ENCODE measurements at places on chromosomes 4 and X.

DNA sequence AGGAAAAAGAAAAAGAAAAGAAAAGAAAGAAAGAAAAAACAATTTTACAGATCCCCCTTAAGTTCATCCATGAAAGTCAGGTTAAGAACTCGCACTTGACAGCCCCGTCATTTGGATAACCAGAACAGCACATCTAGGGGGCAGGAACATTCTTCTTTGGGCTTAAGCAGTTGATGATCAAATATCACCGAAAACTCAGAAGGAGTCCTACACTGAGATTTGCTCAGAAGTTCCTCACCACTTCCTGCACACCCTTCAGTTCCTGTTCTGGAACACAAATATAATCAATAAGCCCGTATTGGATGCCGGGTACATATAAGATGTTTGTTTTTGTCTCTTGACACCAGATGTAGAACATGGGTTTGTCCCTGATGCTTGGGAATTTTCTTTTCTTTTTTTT lies 14.7 kb downstream of the NLGN3 start:
- no peak for DNase-seq

DNA sequence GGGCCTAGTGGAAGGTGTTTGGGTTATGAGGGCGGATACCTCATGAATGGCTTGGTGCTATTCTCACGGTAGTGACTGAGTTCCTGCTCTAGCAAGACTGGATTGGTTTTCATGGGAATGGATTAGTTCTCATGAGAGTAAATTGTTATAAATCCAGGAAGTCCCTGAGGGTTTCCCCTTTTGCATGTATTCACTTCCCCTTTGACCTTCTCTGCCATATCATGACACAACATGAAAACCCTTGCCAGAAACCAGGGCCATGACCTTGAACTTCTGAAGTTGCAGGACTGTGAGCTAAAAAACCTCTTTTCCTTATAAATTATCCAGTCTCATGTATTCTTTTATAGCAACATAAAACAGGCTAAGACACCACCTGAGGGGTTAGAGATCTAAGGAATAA lies 529.7 kb upstream of the RPS6KA3 start:
- no peak for DNase-seq

- DNase-seq = no peak
These were observed 4.8 kb downstream of the CXCL3 start for GRCh38 chr4:74033739-74034138.

GRCh38 chr4:152983221-152983620 lies 47.1 kb downstream of the FHDC1 start:
- DNase-seq = no peak

DNA sequence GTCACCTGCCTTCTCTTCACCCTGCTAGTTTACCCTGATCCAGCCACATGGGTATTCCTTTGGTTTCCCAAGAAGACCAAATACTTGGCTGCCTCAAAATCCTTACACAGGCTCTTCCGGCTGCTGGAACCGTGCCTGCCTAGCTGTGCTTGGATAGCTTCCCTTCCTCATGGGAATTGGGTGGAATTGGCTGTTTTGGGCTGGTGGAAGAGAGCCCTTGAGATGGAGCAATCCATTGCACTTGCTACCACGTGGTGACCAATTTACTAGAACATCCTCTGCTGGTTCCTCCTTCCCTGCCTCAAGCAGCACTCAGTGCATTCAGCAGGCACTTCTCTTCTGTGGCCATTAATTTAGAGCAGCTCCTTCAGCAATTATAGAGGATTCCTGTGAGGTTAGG lies 119.3 kb upstream of the AP1S2 start:
- DNase-seq = no peak

DNA sequence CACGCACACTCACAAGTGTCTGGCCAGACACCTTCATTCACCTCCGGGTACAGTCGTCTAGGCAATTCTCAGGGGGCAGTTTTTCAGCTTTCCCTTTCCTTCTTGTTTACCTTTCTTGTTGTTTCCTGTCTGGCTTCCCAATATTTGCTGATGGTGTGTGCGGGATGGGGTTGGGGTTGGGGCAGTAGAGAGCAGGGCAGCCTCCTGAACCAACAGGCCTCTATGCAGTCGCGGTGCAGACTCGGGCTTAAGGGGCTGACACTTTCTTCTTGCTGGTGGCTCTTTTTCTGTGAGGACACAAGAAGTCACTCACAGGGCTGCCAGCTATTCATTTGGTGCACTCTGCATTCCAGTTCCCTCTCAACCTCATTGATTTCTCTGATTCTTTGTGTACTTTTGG lies 56.4 kb downstream of the NBDY start:
- no peak for DNase-seq

GRCh38 chrX:108399418-108400165 lies 38.6 kb downstream of the COL4A6 start:
- no peak for DNase-seq

DNA sequence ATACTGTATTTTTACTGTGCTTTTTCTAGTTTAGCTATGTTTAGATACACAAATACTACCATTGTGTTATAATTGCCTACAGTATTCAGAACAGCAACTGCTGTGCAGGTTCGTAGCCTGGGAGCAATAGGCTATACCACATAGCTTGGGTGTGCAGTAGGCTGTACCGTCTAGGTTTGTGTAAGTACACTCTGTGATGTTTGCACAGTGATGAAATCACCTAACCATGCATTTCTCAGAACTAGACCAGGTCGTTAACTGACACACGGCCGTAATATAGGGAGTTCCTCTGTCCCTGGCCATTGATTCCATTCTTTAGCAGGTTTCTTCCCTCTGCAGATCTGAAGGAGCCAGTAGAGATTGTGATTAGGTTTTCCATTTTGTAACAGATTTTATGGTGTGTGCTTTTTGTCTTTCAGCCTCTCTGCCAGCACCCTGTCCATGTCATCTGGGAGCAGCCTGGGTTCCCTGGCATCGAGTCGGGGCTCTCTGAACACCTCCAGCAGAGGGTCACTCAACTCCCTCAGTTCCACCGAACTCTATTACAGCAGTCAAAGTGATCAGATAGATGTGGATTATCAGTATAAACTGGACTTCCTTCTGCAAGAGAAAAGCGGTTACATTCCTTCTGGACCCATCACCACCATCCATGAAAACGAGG lies 59.5 kb downstream of the CLDN22 start:
- no peak for DNase-seq

DNA sequence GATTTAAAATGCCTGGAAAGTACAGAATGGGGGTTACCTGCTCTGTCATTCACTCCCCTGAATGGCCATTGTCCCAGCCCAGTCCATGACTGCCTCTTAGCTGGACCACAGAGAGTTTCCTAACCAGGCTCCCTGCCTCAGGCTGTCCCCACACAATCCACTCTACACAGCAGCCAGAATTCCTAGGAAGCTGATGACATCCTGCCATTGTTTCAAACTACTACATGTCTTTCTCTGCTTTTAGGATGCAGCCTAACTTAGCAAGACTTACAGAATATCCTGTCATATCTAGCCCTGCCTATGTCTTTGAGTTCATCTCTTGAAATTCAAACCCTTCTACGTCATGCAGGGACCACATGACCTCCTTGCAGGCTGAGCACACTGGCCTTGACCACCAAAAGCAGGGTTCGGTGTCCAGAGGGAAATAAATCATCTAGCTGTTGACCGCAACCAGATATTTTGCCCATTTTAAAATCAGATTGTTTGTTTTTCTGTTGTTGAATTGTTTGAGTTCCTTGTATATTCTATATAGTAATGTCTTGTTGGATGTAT lies 16.1 kb upstream of the CRMP1 start:
- DNase-seq = no peak

- DNase-seq = no peak
These were observed 496 bp downstream of the SH2D1A start for GRCh38 chrX:124346877-124347241.

- no peak for DNase-seq
These were observed 751.5 kb upstream of the FAM241A start for GRCh38 chr4:111393781-111394180.

- no peak for DNase-seq
These were observed 188.2 kb downstream of the ARAP2 start for GRCh38 chr4:36056136-36056535.

- no peak for DNase-seq
These were observed 1156.4 kb upstream of the AGA start for GRCh38 chr4:178598672-178599071.

GRCh38 chr4:61934198-61934597 lies 734.1 kb downstream of the ADGRL3 start:
- DNase-seq = no peak

DNA sequence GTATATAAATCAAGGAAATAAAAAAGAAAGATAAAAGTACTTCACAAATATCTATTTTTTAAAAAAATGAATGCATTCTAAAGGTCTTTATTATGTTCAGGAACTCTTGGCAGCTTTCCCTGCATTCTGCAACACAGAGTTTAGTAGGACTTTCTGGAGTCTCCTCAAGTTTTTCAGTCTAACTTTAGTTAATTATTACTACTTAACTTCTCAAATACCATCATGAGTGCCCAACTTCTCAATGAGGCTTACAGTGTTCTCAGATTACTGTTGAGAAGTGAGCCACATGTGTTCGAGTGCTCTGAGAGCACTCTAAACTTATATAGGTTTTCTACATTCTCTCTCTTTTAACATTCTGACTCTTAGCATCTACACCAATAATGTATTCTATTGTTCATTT lies 1852.9 kb upstream of the PCDH10 start:
- DNase-seq = no peak

GRCh38 chr4:13364653-13365052 lies 119.5 kb downstream of the RAB28 start:
- DNase-seq = no peak

DNA sequence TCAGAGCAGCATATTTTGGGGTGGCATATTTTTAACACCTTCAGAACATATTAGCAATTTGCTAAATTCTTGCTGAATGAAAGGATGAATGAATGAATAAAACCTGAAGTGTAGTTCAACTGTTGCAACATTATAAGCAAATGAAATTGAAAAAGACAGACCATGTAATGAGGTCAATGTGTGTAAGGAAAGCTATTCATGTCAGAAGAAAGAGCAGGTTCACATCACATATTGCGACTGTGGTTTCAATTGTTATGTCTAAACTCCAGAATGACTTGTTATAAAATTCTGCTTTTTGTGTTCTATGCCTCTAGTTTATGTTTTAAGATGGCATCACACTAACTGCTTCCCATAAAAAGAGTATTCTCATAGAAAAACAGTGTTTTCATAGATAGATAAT lies 32.9 kb upstream of the DSPP start:
- no peak for DNase-seq

GRCh38 chr4:630656-631055 lies 5.3 kb downstream of the PDE6B start:
- no peak for DNase-seq

DNA sequence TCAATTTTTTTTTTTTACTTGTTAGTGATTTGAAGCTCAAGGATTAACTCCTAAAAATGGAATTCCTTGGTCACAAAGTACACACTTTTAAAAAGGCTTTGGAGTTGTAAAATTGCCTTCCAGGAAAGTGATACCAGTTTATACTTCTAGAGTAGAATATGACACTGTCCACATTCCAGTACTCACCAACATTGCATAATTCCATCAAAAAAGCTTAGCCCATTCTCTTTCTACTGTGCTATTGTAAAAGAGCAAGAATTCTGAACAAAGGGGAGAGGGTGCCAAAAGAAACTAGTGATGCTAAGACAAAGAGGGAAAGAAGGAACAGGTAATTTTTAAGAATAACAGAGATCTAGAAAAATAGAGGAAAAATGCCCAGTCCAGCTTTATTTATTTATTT lies 10.4 kb upstream of the PHOX2B start:
- DNase-seq = no peak

- no peak for DNase-seq
These were observed 641.4 kb downstream of the ZNF674 start for GRCh38 chrX:45903781-45904201.

- DNase-seq = no peak
These were observed 565.1 kb upstream of the DIPK2B start for GRCh38 chrX:45765767-45766166.

GRCh38 chrX:10759141-10759799 lies 138.9 kb upstream of the MID1 start:
- no peak for DNase-seq

DNA sequence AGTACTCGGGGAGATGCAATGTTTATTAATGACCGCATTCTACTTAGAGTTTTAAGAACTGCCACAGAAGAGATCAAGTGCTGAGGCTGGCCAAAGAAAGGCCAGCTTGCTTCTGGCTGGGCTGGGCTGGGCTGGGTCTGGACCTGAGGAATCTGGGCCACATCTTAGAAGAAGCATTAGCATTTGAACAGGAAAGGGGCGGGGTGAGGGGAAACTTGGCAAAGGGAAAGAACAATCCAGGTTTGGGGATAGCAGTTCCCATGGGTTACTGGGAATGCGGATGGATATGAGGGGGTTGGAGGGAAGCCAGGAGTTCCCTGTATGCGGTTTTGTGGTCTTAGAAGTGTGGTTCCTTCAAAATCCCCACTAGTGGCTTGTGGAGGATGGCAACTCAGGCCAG lies 83.3 kb downstream of the CLDN34 start:
- no peak for DNase-seq

GRCh38 chrX:136625246-136625645 lies 22.7 kb upstream of the CD40LG start:
- DNase-seq = no peak

DNA sequence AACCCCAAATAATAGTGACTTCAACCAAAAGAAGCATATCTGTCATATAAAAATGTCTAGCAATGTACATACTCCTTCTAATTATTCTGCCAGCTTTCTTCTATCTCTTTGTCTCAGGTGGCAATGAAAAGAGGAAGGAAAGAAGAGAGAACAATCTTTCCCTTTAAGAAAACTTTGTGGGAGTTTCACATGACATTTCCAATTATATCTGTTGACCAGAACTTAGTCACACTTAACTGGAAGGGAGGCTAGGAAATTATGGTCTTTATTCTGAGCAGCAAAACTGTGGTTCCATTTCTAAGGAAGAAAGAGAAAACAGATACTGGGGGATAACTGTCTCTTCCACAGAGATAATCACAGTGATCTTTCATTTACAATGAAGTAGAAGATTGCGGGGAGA lies 12.9 kb upstream of the MAOA start:
- DNase-seq = no peak

- DNase-seq = no peak
These were observed 145.1 kb downstream of the INPP4B start for GRCh38 chr4:142701017-142701416.

GRCh38 chr4:128574706-128575105 lies 234.8 kb upstream of the JADE1 start:
- DNase-seq = peak; percentile 45

Data from activated T-cell treated with anti-CD3 and anti-CD28 coated beads, Interleukin-2, amount 50 U/mL, for 1 hour (primary cell).